ENCODE measurements at places on chromosomes 1 and 21.
A peak's percentile ranks its signal among the peaks of the same experiment; 100 is the strongest.

DNA sequence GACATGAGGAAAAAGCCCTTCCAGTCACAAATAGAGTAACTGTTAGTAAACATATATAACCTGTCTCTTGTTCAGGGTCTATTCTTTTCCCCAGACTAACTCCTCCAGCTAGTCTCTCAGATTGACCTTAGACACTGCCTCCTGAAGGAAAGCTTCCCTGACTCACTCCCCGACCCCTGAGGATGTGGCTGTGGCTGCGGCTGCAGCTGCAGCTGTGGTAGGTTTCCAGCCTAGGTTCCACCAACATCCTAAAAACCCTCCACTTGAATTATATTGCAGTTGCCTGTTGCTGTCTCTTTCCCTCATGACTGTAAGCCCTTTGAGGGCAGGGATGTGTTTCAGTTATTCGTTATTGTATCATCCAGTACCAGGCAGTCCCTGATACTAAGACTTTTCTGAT is 132.9 kb upstream of the C1orf21 start:
- DNase-seq, result no peak

DNA sequence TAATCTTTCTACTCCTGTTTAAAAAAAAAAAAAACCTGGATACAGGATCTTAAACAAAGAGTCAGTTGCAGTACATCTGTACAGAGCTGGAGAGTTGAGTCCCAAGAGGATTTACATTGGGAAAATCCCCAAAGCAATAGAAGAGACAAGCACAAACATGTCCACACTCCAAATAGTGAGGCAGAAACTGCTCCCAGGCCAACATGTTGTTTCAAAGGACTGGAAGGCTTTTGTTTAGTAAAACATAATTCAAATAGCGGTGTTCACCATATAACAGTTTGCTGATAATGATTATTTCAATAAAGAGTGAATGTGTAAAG is 425.4 kb downstream of the ADGRL2 start:
- no peak for DNase-seq

- DNase-seq, result no peak
Observed at GRCh38 chr1:210441028-210441427, 112.3 kb downstream of the HHAT start.

DNA sequence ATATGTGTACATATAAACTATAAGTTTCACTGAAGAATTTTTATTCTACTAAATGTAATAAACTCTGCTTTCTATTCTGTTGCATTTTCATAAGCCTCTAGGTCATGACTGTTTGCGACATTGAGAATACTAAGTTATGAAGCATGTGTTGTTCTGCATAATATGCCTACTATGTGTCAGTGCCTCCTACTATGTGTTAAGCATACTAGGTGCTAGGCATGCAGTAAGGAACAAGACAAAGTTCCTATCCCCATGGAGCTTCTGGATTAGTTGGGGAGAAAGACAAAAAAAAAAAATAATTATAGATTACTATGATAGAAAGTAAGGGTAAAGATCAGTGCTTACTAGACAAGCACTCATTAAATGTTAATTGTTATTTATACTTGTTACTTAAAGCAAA is 1.3 kb downstream of the SDCCAG8 start:
- no peak for DNase-seq

GRCh38 chr1:203338335-203339036 is 12.4 kb downstream of the FMOD start:
- DNase-seq, result peak; percentile 88

- DNase-seq, result peak; percentile 59
Observed at GRCh38 chr1:216815260-216816131, 92.3 kb upstream of the ESRRG start.

GRCh38 chr21:37757606-37758376 is 158.5 kb downstream of the KCNJ6 start:
- peak; percentile 45 for DNase-seq

DNA sequence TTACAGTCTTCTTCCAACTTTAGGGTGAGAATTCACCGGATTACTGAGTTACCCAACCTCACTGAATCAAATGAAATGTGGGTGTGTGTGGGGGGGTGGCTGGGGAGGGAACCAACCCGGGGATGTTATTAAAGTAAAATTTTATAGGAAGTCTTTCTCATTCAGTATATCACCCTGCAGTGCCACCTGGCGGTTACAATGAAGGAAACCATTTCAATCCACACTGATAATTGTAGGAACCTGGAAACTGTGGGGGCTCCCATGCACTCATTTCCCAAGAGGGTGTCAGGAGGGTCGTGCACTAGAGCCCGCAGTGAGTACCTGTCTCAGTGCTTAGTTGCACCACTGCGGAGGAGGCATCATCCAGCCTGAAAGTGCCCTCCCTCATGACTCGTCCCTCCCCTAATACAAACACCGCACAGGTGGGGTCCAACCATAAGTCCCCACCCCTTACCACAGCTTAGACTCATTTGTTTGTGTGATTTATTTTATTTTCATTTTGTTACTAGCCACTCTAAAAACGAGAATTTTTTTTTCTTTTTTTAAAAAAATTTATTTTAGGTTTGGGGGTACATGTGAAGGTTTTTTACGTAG is 29.1 kb upstream of the IGSF5 start:
- peak; percentile 74 for DNase-seq

DNA sequence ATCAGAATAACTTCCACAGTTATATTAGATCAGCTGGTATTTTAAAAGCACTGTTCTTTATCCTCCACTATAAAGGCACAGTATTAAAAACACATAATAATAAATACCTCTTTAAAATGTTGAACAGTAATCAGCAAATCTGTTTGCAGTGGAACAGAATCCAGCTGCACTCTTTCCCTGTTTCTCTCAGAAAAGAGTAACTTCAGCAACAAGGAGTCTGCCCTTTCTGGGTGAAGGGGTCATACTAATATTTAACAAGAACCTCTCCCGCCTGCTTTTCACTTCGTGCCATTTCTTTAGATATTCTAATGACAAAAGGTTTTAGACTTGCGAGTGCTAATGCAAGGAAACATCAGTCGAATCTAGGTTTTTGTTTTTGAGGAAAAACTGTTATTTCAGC is 194.2 kb upstream of the FMN2 start:
- no peak for DNase-seq

DNA sequence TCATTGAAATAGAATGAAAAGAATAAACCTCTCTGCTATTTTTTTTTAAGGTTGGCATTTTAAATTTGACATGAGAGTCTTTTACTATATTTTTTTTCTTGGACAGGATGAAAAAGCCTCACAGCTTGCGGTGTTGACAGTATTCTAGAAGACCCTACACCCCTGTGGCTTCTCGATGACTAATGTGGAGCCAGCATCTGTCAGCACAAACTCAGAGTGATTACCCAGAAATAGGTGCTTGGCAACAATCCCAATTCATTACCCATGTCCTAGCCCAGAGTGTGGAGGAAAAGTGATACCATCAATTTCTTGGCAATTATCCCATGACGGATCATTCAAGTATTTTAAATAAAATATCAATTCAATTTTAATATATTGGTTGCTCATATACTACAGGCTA is 186.8 kb upstream of the MAP1LC3C start:
- DNase-seq, result no peak

DNA sequence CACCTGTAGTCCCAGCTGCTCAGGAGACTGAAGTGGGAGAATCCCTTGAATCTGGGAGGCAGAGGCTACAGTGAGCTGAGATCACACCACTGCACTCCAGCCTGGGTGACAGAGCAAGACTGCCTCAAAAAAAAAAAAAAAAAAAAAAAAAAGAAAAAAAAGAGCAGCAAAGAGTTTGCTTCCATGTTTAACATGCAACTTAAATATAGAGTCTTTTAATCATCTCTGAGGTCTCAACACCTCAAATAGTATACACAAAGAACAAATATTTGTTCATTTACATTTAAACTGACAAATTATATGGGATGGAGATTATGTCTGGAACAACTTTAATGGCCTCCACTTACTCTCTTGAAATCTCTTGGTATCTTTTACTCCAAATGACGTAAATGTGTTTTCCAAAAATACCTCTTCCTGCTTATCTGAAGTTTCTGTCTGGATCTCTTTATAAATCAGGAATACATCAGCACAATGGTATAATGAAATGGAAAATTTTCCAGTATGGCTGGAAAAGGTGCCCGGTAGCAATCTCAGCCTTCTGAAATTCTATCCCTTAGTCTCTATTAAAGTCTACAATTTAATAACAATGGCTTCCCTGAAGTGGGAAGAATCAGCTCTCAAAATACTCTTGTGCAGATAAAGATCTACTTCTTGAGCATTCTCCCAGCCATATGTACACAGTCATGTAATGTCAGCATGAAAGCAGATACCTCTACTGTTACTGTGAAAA is 258.5 kb downstream of the OMA1 start:
- DNase-seq, result no peak

GRCh38 chr21:41598561-41599431 is 90.8 kb upstream of the TMPRSS2 start:
- DNase-seq, result no peak

DNA sequence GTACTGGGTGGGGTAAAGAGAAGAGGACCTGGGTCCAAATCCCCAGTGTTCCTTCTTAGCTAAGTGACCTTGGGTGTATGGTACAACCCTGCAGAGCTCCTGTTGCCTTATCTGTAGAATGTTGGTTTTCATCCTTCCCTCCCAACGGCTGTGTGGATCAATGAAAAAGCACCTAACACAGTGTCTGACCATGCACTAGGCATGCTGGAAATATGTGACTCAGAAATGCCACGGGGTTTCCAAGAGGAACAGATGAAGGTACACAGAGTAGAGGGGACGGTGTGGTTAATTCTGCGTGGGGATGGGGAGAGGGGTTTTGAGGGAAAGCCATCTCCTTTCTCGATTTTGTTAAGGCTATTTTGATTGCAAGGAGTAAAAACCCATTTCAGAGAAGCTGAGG is 8.6 kb downstream of the NIPAL3 start:
- DNase-seq, result no peak

DNA sequence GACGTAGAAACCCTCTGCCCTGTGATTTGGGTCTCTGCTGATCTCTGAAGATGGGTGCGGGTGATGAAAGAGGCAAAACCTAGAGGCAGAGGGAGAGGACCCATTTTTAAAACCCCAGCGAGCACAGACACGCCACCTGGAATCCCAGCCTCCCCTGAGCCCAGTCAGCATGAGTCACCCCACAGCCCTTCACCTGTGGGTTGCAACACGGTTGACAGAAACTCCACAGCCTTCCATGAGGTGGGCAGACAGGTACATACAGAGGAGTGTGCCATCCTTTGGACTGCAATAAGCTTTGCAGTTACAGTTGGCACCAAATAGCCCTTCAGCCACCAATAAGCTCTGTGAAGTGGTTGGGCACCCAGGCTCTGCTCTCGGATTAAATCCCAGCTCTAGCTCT is 2.1 kb upstream of the GRHL3 start:
- DNase-seq, result no peak

DNA sequence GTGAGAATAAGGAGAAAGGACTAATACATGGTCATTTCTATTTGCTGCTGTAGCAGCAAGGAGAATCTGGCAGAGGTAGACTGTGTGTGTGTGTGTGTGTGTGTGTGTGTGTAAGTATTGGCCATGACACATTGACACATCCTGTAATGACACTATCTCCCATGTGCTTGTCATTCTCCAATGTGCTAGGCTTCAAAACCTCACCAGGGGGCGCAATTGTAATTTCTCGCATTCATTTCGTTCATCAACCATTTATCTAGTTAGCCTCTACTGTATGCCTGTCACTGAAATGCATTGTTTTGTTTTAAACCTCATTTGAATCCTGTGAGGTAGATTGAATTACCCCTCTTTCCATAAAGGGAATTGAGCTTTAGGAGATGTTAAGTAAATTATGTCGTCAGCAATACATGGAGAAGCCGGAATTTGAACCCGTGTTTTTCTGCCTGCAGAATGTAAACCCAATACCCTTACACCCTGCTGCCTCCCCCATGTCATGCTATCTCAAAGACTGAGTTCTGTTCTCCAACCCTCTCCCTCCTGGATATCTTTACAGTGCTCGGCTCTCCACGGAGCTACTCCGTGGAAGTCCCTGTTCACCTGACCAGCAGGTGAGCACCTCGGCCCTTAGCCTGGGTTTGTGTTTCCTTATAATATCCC is 100.8 kb downstream of the UCK2 start:
- peak; percentile 72 for DNase-seq

DNA sequence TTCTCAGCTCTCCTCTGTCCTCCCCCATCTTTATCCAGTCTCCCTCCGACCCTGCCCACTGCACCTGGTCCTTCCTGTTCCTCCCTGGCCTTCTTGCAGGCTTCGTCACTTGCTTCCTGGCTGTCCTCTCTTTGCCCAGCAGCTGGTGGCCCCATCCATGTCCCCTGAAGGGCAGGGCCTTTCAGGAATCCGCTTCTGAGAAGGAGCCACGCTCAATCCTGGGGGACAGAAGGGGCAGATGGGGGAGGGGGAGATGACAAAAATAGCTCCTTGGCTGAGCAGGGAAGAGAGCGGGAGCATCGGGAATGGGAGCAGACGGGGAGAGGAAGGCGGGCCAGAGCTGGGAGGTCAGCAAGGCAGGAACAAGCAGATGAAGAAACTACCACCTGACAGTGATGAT is 40.7 kb downstream of the SLC30A1 start:
- no peak for DNase-seq

- DNase-seq, result no peak
Observed at GRCh38 chr1:152448095-152448494, 34.0 kb upstream of the CRNN start.

DNA sequence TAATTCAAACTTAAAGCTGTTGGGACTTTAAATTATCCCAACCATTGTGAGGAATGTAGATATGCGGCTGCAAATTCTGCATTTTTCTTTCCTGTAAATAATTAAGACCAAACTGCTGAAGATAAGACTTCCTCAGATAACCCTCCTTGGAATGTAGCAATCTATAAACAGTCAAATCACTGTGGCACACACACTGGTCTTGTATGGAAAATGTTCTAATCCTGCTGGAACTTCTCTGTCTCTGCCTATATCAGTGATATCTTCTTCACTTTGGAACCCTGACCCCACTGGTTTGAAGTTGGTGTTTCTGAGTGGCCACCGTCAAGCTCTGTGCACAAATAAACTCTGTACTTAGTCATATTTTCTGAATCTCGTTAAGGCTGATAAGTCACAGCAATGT is 32.9 kb downstream of the HSF2BP start:
- no peak for DNase-seq

GRCh38 chr1:3465091-3465934 is 10.8 kb downstream of the ARHGEF16 start:
- DNase-seq, result no peak

GRCh38 chr1:111967886-111968285 is 21.6 kb downstream of the KCND3 start:
- DNase-seq, result peak; percentile 36

DNA sequence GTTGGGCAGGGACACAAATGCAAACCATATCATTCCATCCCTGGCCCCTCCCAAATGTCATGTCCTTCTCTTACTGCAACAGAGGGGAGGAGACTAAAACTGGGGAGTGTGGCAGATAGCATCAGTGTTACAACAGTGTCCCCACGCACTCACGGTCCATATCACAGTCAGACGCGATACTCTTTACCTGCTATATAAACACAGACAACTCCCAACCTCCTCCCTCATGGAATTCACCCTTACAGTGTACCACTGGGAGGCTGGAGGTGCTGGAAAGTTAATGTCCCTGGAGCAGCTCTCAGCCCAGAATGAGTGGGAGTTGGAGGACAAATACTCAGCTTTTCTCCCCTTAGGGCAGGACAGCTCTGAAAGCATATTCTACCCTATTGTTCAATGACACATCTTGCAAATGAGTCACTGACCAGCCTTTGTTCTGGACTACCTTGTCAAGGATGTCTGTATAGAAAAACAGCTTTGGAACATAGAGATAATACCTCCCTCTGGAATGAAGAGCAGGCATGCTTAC is 445.9 kb downstream of the SETD4 start:
- DNase-seq, result no peak

GRCh38 chr1:11068600-11069473 is 9.0 kb upstream of the SRM start:
- DNase-seq, result no peak
